Hematopoietic multipotent progenitor cell treated with erythropoietin and hydrocortisone succinate and interleukin-3 and kit ligand, for 17 days (in vitro differentiated cells): ENCODE measurements at places on chromosomes 16 and 17.

DNA sequence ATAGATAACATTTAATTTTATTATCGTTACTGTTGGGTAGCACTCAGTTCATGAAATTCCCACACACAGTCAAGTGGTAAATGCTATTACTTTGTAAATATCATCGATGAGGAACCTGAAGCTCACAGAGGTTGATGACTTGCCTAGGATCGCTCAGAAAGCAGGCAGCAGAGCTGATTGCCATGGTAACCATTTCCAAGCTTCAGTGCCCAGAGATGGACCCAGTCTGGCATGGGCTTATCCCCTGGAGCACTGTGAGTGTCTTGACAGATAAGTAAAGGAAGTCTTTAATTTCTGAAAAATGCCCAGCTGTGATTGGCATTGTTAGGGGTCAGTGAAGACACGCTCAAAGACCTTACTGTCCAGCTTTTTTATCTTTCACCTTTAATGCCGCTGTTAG, 95.0 kb downstream of the PRKCB start:
- no peak for DNase-seq

- DNase-seq = no peak
Measured at GRCh38 chr16:47317465-47318240, 143.2 kb downstream of the ITFG1 start.

DNA sequence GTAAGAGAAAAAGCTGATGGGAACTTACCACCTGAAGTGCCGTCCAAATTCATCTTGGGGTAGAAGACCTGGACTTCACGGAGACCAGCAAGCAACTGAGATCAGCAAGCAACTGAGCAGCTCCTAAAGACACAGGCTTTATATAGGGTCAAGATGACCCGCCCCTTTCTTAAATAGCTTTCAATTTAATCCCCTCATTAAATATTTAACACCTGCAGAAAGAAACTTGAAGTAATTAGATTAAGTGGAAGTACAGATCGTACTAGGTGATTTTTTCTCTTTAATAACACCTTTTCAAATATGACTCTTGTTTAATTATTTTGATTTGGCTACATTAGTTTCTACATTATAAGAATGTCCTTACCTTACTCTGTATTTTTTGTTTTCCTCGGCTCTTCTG, at the start of gene CPHXL:
TSS of gene CPHXL (minus strand) at position 101 of the 400 bp plus-strand sequence. CDS start at position 53, 48 bp downstream.
- no peak for DNase-seq

- no peak for DNase-seq
Measured at GRCh38 chr17:82444284-82444893, 6.2 kb downstream of the CYBC1 start.

DNA sequence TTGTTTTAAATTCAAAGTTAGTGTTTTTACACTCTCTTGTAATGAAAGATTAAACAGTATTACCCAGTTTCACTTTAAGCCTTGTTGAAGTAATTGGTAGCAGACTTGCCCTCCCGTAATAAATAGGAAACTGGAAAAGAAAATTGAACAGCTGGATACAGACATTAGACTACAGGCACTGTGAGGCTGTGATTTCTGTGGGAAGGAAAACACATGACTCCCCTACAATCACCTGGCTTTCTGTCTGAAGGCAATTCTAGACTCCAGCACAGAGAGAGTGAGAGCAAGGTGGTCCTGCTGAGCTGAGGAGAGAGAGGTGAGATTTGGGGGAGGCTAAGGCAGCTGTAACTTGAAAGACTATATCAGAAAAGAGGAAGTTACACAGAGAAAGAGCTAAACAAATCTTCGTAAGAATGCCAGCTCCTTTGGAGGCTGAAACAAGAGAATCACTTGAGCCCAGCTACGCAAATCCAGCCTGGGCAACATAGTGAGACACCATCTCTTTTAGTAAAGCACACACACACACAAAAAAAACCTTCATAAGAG, 57.8 kb upstream of the CDYL2 start:
- DNase-seq = no peak

DNA sequence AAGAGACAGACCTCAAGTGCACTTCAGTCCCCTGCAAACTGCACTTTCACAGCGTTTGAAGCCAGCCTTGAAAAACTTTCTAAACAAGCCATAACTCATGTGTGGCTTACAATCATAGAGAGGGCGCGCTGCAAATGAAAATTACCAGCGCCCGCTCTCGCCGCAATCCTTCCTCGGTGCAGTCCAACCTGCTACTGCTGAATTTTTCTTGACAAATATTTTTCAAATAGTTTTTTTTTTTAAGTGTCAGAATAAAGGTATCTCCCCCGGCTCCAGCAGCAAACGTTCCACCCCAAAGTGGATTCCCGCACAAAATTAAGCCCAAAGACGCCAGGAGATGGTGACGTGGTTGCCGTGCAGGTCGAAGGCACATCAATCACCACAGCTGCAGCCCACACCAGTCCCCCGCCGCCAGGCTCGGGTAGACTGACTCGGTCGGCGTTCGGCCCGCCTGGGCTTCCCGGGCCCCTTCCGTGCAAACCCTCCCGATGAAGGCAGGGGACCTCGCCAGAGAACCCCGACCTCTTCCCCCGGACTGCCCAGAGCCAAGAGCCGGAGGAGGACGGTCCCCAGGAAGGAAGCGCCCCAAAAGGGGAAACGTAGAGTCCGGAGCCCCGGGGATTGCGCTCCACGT, 630 bp downstream of the GRB2 start:
- peak; percentile 37 for DNase-seq

GRCh38 chr17:27485716-27486495, 29.7 kb downstream of the KSR1 start:
- no peak for DNase-seq

- no peak for DNase-seq
Measured at GRCh38 chr16:8370374-8371270, 219.7 kb downstream of the TMEM114 start.
